ENCODE measurements at places on chromosomes 16 and 17. TPM values are rescaled to one million over a fixed set of nuclear protein-coding genes. Genes with fewer than 3 reads are reported as not detected.

DNA sequence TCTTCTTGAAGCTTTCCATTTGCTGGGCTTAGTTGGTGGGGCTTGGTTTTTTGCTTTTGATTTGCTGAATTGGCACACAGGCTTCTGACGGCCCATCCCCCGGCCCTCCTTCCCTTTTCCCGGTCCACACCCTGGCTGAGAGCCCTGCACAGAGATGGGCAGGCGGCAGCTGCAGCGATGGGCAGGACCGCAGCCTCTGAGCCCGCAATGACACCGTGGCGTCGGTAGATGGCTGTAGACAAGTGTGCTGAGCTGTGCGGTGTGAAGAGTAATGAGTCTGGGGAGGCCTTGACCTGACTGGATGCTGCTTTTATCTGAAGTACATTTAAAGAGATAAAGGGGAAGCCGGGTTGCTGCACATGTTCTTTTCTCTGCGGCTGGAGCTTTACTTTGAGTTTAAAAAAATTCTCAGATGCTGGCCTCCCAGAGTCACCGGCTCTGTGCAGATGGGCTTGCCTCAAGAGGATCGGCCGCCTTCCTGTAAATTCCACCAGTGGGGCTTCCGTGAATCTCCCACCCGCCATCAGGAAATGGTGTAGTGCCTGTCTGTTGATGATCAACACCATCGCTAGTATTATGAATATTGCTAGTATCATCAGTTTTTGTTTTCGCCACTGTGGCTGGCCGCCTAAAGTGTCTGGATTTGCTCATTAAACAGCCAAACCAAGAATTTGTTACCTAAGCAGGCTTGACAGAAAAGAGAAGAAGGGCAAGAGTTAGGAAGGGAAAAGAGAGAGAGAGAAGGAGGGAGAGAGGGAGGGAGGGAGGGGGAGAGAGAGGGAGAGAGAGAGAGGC is 245.6 kb upstream of the RBFOX1 start:
- no peak for DNase-seq
- no peaks in the 10 kb centered on the region for H3K4me1 ChIP-seq
- H3K27me3 ChIP-seq = no peaks in the 10 kb centered on the region
- H3K4me3 ChIP-seq = no peak overlapping the region

GRCh38 chr16:27369806-27370205 is 32.2 kb upstream of the IL21R start:
- no peaks in the 10 kb centered on the region for H3K36me3 ChIP-seq
- no peak overlapping the region for H3K4me3 ChIP-seq
- DNase-seq = peak; percentile 57
- H3K27me3 ChIP-seq = no peaks in the 10 kb centered on the region
- H3K4me1 ChIP-seq = peaks cover 7% of the 10 kb centered on the region
- H3K27ac ChIP-seq = no peak overlapping the region

The ATAD5 gene
- 0.77 TPM for total RNA-seq

DNA sequence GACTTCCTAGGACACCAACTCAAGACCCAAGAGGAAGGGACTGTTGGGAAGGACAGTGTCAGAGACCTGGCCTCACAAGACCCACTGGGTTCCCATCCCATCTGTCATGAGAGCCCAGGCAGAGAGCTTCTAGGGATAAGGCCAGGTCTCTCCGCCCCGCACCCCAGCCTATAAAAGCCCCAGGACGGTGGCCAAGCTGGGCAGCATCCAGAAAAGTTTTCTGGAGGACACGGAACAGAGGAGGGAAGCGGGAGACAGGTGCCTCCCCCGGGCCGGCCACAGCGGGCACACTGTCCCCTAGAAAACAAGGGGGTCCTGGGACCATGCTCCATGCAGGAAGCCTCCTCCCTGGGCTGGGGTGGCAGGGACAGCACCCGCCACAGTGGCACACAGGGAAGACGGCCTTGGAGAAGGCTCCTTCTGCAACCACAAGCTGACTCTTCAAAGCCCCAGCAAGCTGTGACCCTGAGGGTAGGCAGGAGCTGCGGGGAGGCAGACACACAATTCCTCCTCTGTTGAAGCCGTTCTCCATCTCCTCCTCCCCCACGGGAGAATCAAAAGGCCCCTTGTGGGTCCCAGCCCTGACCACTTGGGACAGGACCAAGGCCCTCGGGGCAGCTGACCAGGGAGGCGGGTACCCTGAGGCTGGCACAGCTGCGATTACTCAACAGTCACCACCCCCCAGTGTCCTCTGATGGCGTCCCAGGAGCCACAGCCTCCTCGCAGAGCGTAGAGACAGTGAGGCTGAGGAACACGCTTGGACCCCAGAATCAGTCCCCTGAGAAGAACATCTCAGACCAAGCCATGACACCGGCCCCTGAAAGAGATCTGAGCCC is 26.1 kb downstream of the TRPV3 start:
- H3K27me3 ChIP-seq = no peaks in the 10 kb centered on the region
- H3K4me1 ChIP-seq = no peaks in the 10 kb centered on the region
- no peak for DNase-seq
- H3K27ac ChIP-seq = no peak overlapping the region
- H3K36me3 ChIP-seq = no peaks in the 10 kb centered on the region

DNA sequence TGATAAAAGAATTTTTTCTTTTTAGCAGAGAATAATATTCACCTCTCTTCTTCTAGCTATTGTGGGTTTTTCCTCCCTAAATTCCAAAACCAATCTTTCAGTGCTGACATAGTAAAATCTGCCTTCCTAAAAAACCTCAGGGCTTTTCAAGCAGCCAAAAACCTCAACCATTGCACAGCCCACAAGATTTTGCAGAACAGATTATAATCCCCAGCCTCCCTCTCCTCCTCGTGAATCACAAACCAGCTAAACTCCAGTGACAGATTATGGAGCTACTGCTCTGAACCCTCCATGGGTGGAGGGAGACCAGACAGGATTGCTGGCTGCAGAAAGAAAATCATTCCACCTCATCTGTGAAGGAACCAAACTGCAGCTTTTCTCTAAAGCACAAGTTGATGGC is 341.6 kb downstream of the SOX9 start:
- H3K36me3 ChIP-seq = no peaks in the 10 kb centered on the region
- H3K4me1 ChIP-seq = peaks cover 7% of the 10 kb centered on the region
- peak; percentile 60 for DNase-seq
- H3K27me3 ChIP-seq = no peaks in the 10 kb centered on the region
- H3K27ac ChIP-seq = no peak overlapping the region

GRCh38 chr17:33115366-33115765 is 123.7 kb downstream of the SPACA3 start:
- no peak overlapping the region for H3K27ac ChIP-seq
- H3K36me3 ChIP-seq = no peaks in the 10 kb centered on the region

DNA sequence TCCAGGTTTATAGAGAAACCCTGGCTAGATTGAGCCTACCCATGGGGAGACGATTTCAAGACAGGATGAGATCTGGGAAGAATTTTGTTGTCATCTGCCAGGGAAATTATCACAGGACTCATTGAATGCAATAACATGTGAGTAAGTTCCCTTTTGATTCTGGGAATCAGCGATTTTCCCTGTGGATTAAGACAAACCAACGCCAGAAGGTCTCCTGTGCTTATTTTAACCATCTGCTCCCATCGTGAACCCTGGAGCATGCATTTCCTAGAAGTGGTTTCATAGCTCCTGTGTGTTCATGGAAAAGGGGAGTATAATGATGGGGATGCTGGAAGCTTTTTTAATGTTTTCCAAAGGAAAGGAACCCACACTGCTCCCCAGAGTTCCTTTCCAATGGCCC is 21.0 kb upstream of the ARHGAP44 start:
- H3K4me3 ChIP-seq = no peak overlapping the region
- no peak overlapping the region for H3K27ac ChIP-seq
- no peaks in the 10 kb centered on the region for H3K36me3 ChIP-seq
- no peaks in the 10 kb centered on the region for H3K4me1 ChIP-seq

GRCh38 chr17:42422958-42423712 is at the start of gene CAVIN1:
TSS of gene CAVIN1 (minus strand) at chr17:42423256. CDS start at chr17:42423097, 159 bp downstream.
- DNase-seq = peak; percentile 98
- H3K4me3 ChIP-seq = peak within 1 kb of the TSS; percentile 97
- H3K4me1 ChIP-seq = peaks cover 7% of the 10 kb centered on the region
- H3K27me3 ChIP-seq = no peaks in the 10 kb centered on the region
- no peaks in the 10 kb centered on the region for H3K36me3 ChIP-seq

- peak; percentile 91 for DNase-seq
- no peak overlapping the region for H3K4me3 ChIP-seq
- peaks cover 29% of the 10 kb centered on the region for H3K4me1 ChIP-seq
- no peaks in the 10 kb centered on the region for H3K27me3 ChIP-seq
- H3K36me3 ChIP-seq = peaks cover 46% of the 10 kb centered on the region
These were observed 6.8 kb downstream of the MPG start for GRCh38 chr16:84718-85406.

- peak within 1 kb of the TSS; percentile 23 for H3K4me3 ChIP-seq
- peak; percentile 93 for DNase-seq
- H3K27me3 ChIP-seq = no peaks in the 10 kb centered on the region
- peaks cover 27% of the 10 kb centered on the region for H3K4me1 ChIP-seq
- H3K36me3 ChIP-seq = no peaks in the 10 kb centered on the region
These were observed at the start of gene ADGRG1 for GRCh38 chr16:57628008-57628781. TSS of gene ADGRG1 (plus strand) at chr16:57628630. CDS start at chr16:57650288, 21,658 bp downstream.

The PRAC1 gene
- not detected for total RNA-seq

The CAVIN1 gene
- total RNA-seq = 372 TPM

The PRSS33 gene
- total RNA-seq = not detected

DNA sequence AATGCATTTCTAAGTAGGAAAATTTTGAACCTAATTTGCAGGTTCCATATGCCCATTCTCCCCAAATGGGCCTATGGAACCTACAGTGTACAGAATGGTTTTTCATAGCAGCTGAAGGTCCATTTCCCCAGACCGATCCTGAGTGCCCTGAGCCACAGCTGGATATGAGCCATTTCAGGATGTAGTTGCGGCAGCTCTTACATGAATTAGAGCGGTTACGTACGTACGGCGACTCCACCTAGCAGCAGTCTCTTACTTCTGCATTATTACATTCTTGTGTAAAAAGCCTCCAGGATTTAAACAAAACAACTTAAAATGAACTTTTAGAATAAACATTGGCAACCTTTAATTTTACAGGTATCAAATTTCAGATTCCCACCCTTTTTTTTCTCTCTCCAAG is 225.3 kb downstream of the SNX29 start:
- H3K36me3 ChIP-seq = no peaks in the 10 kb centered on the region
- no peaks in the 10 kb centered on the region for H3K4me1 ChIP-seq
- no peak overlapping the region for H3K4me3 ChIP-seq
- H3K27me3 ChIP-seq = no peaks in the 10 kb centered on the region
- H3K27ac ChIP-seq = no peak overlapping the region

The BCAR1 gene
- 26.5 TPM for total RNA-seq

The TP53TG3 gene
- total RNA-seq = not detected

GRCh38 chr16:3266873-3267537 is 10.6 kb upstream of the MEFV start:
- no peaks in the 10 kb centered on the region for H3K4me1 ChIP-seq
- peak; percentile 24 for DNase-seq
- H3K27ac ChIP-seq = no peak overlapping the region
- H3K27me3 ChIP-seq = no peaks in the 10 kb centered on the region
- H3K4me3 ChIP-seq = no peak overlapping the region

The TM4SF5 gene
- not detected for total RNA-seq

The CNTNAP4 gene
- not detected for total RNA-seq

DNA sequence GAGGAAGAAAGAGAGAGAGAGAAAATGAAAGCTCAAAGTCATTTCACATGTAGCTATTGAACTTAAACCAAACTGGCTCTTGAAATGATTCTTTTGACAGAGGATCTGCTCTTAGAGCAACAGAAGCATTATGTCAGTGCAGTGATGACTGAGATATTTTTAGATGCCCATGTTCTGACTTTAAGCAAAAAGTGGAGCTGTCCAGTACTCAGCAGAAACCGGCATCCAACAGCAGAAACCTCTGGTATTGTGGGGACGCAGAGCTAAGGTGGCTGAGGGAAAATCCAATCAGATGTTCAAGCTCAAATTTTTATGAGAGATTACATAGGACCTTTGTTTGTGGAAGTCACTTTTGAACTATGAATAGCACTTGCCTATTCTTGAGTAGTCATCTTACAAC is 69.8 kb upstream of the ANKFN1 start:
- no peak overlapping the region for H3K4me3 ChIP-seq
- no peaks in the 10 kb centered on the region for H3K4me1 ChIP-seq
- H3K36me3 ChIP-seq = no peaks in the 10 kb centered on the region
- no peak overlapping the region for H3K27ac ChIP-seq
- no peaks in the 10 kb centered on the region for H3K27me3 ChIP-seq

DNA sequence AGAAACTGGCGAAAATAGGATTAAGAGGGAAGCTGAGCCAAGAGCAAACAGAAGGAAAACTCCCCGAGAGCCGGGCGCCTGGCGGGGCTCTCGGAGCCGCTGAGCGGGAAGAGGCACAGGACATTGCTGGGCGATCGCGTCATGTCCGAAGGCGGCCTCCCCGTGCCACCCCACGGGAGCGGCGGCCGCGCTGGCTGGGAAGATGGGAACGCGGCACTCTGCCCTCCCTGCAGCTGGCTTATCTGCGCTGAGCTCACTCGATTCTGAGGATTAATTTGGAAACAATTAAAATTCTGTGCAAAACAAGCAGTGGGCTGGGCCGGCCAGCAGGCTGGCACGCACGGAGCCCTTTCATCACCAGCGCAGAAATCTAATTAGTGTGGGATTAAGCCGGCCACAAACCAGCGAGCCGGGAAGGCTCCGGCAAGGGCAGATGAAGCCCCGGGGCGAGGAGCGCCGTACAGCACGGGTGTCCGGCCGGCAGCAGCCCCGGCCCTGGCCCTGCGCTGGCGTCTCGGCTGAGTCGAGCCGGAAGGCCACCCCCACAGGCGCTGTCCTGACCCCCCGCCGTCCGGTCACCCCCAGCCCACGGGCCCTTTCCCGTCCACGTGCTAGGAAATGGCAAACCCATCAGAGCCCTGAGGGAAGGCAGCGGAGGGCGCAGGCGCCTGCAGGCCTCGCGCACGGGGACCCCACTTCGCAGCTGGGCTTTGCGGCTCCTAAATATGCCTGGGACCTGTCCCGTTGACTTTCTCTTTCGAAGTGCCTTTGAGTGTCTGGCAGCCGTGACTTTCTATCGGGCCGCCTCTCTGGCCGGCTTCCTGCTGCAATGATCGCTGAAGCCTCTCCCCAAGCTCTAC is 37.9 kb downstream of the SOX8 start:
- H3K36me3 ChIP-seq = no peaks in the 10 kb centered on the region
- no peak overlapping the region for H3K4me3 ChIP-seq
- no peak overlapping the region for H3K27ac ChIP-seq
- H3K27me3 ChIP-seq = no peaks in the 10 kb centered on the region
- H3K4me1 ChIP-seq = no peaks in the 10 kb centered on the region

The MYOCD gene
- 0.17 TPM for total RNA-seq

- H3K36me3 ChIP-seq = no peaks in the 10 kb centered on the region
- H3K4me1 ChIP-seq = no peaks in the 10 kb centered on the region
- peaks cover 47% of the 10 kb centered on the region for H3K27me3 ChIP-seq
- no peak within 1 kb of the TSS for H3K27ac ChIP-seq
- DNase-seq = no peak
These were observed at the start of gene ZPBP2 for GRCh38 chr17:39867880-39868553. TSS of gene ZPBP2 (plus strand) at chr17:39868202. CDS start at chr17:39868355, 153 bp downstream.

The AIPL1 gene
- total RNA-seq = under 0.01 TPM

The MSRB1 gene
- 5.6 TPM for total RNA-seq

All from fibroblast of lung (primary cell).